ENCODE measurements at places on chromosomes 16 and 17.

DNA sequence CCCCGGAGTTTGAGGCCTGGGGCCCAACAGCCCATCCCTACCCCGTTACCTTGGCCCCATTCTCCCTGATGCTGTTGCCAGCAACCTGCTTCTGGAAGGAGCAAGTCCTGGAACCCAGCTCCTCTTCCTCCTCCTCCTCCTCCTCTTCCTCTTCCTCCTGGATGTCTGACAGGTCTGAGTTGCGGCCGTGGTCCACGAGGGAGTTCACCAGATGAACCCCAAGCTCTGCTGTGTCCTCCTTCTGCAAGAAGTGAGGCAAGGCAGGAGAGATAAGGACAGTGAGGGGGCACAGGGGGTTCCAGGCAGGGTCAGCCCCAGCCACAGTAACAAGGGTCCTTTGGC, 18.7 kb downstream of the TSPOAP1 start:
- no peak for DNase-seq

GRCh38 chr17:16353317-16354174, at the start of gene CENPV:
Gene CENPV, minus strand, starts transcription at chr17:16353469. Its CDS starts 33 bp downstream, at chr17:16353436.
- DNase-seq = no peak

DNA sequence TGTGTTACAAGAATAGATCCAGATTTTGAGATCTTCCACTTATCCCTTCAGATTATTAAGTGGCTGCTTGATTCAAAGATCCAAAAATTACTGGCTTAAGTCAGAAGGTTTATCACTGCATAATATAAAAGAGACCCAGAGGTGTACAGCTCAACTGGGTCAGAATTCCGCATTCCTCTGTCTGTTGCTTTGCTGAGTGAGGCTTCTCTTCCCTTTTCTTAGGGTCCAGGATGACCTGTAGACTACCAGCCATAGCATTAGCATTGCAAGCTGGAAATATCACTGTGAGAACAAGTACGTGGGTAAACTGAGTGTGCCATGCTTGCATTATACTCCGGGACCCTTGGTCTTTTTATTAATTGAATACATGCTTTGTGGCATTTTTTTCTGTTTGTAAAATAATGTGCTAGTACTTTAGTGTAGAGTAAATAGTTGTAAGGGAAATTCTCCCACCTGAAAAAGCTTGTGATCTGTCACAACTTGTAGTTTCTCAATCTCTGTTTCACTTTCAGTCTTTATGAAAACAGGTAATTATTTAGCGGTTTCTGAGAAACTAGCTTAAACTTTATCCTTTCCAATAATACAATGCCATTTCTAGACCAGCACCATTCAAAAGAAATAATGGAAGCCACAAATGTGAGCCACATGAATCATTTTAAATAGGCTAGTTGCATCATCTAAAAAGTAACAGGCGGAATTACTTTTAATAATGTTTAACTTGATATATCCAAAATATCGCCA, 61.6 kb downstream of the TNRC6C start:
- DNase-seq = no peak

DNA sequence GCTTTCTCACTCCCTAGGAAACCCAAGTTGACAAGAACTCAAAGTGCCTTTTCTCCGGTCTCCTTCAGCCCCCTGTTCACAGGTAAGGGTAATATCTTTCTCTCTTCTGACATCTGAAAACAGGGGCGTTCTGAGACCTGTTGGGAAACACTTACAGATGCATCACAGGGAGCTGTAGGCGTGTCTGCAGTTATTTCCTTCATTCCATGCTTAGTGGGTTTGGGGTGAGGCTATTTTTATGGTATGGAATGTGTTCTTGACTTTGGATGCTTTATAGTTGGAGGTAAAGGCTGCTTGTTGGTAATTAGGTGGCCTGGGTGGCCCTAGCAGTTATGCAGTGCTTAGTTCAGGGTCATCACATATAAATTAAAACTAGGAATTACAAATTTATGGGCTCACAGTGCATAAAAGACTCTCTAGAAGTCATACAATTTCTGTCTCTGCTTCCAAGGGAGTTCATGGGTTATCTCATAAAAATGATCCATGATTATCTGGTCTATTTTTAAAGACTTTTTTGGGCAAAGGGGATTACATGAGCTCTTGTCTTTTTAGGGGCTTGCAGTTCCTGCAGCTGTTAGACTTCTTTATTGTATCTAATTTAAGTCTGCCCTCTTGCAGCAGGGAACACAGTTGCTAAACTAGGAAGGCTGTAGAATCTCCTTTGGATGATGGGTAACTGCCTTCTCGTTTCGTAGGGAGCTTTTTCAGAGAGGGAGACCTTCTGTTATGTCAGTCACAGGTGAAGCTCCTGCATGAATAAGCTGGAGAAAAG, 10.2 kb downstream of the SOCS7 start:
- DNase-seq = no peak

GRCh38 chr16:84643180-84643583, 5.1 kb upstream of the KLHL36 start:
- no peak for DNase-seq

DNA sequence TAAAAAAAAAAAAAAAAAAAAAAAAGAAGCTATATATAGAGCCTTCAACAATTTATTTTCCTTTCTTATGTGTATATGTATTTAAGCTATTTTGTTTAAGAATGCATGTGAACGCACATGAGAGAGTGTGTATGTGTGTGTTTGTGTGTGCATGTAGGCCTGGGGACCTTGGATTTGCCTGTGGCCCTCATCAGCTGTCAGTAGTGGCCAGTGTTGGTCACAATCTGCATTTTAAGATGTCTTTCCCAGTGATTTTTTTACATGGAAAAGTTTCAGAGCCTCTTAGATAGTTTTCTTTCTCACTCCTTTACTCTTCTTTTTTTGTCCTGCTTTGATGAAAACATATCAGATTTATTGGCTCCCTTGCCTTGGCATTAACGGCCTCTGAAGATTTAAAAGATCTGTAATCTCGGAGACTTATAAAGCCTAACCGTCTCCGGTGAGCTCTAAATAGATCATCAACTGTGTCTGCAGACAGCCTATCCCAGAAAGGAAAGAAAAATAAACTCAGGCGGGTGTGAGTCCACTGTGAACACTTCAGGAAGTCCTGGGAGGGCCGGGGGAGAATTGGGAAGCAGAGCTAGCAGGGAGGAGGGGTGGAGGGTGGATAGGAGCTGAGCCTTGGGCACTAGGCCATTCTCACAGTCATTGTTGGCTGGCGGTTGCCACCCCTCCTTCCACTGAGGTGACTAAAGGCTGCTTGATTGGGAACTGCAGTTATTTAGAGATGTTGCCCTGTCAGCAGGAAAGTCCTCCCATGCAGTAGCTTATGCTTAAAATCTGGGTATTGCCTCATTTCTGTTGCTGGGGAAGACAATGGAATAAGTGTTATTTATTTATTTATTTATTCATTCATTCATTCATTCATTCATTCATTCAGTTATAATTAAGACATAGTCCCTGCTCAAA, 86.8 kb downstream of the WWP2 start:
- DNase-seq = no peak

DNA sequence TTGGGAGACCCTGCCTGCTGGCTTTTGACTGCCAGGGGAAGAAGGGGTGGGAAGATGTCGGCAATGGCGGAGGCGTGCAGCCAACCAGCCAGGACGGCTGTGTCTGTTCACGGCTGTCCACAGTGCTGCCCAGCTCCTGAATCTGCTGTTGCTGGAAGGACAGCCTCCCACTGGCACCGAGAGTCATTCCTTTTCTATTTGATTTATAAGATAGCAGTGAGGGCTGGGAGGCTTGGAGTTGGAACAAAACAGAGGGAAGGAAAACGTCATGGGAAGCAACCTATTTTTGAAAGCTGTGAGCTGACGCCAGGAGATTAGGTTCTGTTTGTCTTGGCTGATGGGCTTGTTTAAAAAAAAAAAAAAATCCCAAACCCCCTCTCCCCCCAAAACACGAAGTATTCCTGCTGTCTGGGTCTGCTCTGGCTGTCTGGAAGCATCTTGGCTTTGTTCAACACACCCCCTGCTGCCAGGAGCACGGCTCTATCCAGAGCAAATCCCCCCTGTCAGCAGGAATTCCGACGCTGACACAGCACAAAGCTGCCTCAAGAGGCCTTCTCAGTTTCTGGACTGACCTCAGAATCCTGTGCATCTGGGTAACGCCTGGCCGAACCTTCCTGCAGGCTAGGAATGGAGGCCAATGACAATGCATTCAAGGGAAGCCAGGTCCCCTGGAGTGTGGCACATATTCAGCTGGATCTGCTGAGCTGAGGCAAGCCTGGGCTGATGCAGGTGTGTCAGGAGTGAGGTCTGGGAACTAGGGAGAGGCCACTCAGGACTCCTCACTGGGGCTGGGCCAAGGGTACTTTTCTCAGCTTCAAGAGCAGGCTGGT, 41.0 kb upstream of the SREBF1 start:
- DNase-seq = no peak

GRCh38 chr17:77783991-77784820, 174.3 kb upstream of the TNRC6C start:
- DNase-seq = no peak

- no peak for DNase-seq
Measured at GRCh38 chr17:48767263-48767774, 38.8 kb upstream of the HOXB13 start.

GRCh38 chr17:2695961-2696760, 15.4 kb downstream of the CLUH start:
- no peak for DNase-seq

- DNase-seq = no peak
Measured at GRCh38 chr17:2024572-2025219, 438 bp downstream of the RTN4RL1 start.

DNA sequence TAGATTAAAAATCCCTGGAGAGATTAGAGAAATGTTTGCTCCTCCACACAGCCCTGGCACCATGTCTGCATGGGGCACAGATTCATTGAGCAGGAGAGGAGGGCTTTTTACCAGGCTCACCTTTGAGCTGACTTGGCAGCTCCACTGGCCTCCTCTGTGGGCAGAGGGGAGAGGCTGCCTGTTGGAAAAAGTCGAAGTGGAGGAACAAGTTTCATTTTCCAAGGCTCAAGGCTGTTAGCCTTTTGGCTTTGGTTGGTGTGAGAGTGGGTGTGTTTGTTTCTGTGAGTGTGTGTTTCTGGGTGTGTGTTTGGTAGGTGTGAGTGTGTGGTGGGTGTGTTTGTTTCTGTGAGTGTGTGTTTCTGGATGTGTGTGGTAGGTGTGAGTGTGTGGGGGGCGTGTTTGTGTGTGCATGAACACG, 5.6 kb downstream of the TMEM238L start:
- no peak for DNase-seq

Measured in SW 1271 (cell line).